ENCODE measurements at places on chromosomes 2 and 18.
A peak's percentile ranks its signal among the peaks of the same experiment; 100 is the strongest.

- no peak for DNase-seq
Measured at GRCh38 chr2:151198645-151199044, 63.0 kb downstream of the RBM43 start.

DNA sequence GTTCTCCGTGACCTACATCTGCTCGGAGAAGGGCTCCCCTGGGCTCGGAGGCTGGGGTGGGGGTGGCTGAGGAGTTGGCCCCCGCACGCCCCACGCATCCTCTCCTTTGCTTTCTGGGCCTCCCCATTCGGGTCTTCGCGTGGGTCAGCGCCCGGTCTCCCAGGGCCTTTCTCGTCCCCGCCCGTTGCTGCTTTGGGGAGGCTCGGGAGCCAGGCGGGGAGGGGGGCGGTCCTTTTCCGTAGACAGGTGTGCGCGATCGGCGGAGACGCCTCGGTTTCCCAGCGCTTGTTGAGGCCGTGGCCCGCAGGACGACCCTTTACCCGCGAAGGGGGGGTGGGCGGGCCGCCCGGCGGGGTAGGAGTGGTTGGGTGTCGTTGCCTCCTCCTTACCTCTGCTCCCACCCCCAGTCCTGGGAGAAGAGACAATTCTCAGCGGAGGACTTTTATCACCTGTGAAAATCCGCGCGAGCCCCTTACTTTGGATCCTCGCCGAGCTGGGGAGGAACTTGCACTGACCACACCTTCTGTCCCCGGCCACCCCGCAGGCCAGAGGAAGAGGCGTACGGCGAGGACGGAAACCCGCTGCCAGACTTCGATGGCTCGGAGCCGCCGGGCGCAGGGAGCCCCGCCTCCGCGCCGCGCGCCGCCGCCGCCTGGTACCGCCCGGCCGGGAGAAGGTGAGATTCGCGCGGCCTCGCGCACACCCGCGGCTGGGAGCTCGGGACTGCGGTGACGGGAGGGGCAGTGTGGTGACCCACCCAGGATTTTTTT is 2.6 kb downstream of the ADCYAP1 start:
- DNase-seq: no peak

DNA sequence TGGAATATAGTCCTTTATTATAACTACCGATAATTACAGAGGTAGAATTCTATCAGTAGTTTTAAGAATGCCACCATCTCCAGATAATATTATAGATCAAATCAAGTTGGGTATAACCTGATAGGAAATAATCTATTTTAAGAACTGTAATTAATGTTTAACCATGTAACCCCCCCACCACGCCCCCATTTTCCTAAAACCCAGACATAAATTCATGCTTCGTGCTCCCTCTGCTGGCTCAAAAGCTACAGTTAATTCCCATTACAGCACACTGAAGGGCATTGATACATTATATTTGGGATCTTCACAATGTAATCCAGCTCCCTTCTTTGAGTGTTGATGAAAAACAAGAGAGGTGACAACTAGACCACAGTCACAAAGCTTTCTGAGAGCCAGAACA is 228.0 kb upstream of the SMAD7 start:
- no peak for DNase-seq

DNA sequence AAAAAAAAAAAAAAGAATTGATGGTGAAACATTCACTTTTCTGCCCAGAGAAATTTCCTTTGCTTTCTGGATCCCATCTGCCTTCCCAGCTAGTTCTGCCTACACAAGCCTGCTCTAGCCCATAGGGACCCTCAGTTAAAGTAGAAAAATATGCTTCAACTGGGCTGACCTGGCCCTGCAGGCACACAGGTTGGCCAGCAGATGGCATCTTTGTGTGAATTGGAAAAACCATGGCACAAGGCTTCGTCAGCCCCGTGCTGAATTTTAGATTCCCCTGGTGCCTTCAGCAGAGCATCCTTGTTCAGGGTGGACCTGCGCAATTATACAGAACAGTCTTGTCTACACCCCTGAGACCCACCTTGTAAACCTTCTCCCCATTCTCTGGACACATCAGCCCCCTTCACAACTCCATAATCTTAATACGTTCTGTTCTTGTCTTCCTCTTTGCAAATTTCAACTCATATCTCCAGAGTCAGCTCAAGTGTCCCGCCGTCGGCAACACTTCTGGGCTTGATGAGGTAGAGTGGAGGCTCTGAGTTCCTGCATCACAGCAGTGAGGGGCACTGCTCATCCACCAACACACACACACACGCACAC is 114.5 kb downstream of the INSIG2 start:
- DNase-seq: peak; percentile 35

- no peak for DNase-seq
Measured at GRCh38 chr2:156892467-156893281, 364.8 kb upstream of the GALNT5 start.

DNA sequence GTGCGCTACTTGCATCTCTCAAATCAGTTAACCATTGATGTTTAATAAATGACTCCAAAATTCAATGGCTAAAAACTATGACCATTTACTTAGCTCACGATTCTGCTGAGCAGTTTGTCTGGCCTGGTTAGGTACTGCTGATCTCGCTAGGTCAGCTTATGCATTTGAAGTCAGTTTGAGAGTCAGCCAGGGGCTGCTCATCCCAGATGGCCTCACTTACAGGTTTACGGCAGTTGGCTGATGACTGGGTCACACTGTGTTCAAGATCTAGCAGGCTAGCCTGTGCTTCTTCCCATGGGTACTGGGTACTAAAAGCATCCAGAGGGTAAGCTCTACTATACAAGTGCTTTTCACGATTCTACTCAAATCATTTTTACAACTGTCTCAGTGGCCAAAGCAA is 122.1 kb downstream of the DLGAP1 start:
- no peak for DNase-seq

- no peak for DNase-seq
Measured at GRCh38 chr2:126970583-126970982, 71.9 kb downstream of the TEX51 start.

- DNase-seq: no peak
Measured at GRCh38 chr18:9993521-9994025, 79.8 kb downstream of the VAPA start.

- DNase-seq: no peak
Measured at GRCh38 chr18:3998698-3999333, 456.3 kb downstream of the DLGAP1 start.

GRCh38 chr2:142254031-142254430 is 123.2 kb upstream of the LRP1B start:
- DNase-seq: no peak

GRCh38 chr18:56899660-56900059 is 247.2 kb upstream of the BOD1L2 start:
- DNase-seq: no peak

DNA sequence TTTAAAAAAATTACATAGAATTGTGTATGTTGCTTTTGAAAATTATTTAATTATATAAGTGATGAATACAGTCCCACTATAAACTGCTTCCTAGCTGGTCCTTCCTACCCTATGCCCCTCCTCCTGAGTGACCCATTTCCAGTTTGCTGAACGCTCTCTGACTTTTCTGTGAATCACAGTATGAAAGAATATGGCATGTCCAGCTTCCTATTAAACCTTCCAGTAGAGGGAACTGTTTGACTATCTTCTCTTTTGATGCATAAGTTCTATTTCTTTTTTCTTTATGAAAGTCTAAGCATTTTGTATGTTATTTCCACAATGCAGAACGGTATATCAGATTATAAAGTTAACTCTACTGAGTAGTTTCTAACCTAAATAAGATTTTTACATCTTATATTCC is 41.3 kb downstream of the PSMG2 start:
- no peak for DNase-seq

GRCh38 chr2:121237980-121238665 is 46.9 kb downstream of the TFCP2L1 start:
- DNase-seq: no peak

- DNase-seq: no peak
Measured at GRCh38 chr2:18891600-18892345, 302.4 kb upstream of the NT5C1B start.

GRCh38 chr18:27022477-27022876 is 157.0 kb upstream of the AQP4 start:
- DNase-seq: no peak

DNA sequence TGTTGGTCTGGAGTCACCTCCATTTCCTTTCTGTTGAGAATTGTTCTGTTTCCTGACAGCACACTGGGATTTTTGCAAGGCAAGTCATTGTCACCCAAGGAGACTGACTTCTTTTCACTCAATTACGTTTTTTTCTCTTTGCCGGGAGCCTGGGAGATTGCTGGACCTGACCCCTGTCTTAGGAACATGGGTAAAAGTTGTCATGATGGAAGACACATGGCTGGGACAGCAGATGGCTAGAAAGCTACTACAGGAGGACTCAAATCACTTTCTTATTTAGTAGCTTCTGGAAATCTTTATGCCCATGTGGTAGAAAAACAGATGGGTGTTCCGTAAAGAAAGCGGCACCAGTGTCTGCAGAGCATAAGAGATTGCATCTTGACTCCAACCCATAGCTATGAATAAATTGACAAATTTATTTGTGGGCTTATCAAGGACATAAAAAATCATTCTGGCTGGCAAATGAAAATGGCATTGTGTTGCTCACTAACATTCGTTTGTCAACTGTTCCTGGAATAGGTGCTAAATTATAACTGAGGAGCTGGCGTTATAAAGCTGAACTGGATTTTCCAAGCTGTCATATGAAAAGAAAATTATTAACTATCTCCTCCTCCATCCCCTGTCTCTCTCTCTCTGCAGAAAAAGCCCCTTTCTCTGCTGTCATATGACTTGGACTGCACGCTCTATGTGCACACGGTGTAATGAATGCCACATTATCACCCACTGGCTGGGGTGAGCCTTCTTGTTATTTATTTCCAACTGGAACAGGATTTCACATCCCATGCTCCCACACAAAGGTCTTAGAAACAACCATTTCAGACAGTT is 159.8 kb downstream of the SH3RF3 start:
- DNase-seq: no peak

- no peak for DNase-seq
Measured at GRCh38 chr2:214311031-214311533, 99.8 kb upstream of the VWC2L start.

- DNase-seq: no peak
Measured at GRCh38 chr2:17540093-17540812, at the start of gene VSNL1. TSS of gene VSNL1 (plus strand) at chr2:17540696. CDS start at chr2:17592075, 51,379 bp downstream.

DNA sequence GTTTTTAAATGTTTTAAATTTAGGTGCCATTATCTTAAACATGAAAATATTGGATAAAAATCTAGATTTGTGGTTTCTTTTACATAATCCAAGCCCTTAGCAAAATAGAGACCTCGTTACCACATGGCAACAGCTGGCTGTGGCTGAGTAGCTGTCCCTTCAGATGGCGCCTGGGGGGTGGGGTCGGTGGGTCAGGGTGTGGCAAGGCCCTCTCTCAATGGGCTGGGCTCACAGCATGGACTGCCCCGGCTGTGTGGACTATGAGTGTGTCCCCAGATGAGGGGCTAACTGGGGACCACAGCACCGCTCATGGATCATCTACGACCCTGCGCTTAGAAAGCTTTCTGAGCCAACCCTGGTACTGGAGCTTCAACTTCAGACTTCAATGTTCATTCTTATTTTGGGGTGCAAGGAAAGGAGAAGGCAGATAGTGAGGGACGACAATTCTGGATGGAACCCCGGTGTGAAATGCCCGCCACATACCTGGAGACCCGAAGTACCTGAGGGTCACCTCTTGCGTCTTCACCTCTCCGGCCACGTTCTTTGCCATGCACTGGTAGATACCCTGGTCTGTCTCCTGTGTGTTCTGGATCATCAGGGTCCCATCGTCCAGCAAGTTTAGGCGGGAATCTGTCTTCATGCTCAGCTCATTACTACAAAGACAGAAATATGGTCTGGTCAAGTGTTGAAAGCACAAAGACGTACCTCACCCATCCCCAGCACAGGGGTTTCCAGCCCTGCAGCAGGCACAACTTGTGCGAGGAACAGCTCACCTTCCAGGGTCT is 71.0 kb downstream of the PXDN start:
- no peak for DNase-seq

DNA sequence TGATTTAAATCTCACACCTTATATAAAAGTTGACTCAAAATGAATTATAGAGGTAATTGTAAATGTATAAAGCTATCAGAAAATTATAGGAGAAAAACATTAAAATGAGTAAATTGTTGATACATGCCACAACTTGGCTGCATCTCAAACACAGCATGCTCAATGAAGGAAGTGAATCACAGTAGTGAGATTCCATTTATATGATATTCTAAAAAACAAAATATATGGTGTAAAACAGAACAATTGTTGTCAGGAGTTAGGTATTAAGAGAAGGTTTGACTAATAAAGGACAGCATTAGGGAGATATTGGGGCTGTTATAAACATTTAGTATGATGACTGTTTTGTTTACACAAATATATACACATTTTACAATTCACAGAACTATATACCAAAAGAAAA is 356.6 kb upstream of the CELF4 start:
- no peak for DNase-seq

- DNase-seq: no peak
Measured at GRCh38 chr2:26959331-26959730, 11.1 kb upstream of the MAPRE3 start.

DNA sequence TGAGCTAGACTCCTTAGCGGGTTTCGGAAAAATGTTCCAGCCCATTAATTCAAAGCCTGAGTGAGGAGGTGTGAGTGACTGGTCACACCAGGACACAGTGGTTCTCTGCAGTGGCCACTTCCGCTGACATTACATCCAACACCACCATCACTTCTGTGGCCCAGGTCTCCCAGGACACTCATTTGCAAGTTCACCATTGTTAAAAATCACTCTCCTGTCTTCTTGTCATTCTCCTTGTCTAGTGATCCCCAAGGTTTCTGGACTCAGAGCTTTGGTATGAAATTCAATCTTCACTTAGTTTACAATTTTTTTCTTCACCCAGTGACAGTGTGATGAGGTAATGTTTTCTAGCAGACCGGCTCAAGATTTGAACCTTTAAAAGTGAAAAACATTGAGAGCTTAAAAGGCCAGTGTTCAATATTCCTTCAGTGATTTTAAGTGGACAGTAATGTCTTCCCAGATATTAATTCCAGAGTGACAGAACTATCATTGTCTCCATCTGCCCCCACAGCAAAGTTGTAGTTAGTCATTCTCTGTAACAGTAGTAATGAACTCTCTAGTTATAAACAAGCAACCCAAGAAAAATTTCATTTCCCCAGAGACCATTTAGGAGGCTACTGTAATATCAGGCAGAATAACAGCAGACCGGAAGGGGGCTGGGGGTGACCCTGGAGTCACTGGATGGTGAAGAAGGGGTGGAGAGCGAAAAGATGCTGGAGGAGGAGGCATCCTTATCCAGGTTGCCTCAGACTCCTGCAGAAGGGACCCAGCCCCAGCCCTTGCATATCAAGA is 164.9 kb downstream of the GFPT1 start:
- DNase-seq: no peak

DNA sequence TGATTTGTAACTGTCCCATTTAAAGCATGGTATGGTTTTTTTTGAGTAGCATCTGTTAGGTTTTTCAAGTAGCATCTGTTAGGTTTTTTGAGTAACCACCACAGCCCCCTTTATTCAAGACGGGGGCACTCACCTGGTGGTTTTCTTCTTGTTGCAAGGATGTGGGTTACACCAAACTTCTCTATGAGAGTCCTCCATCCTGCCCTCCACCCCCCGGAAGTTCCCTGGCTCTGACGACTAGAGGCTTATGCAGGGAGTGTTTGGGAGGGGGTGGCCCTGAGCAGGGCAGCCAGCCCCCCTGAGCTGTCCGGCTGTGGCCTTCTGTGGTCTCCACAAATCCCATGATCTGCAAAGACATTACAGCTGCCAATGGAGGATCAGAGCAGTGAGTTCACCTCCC is 39.3 kb downstream of the MTCL1 start:
- no peak for DNase-seq

Data from stimulated activated CD8-positive, alpha-beta memory T cell treated with anti-CD3 and anti-CD28 coated beads, Interleukin-2, amount 100 ng/mL, for 1 hour (primary cell).